ENCODE measurements at places on chromosomes 2 and 18.

DNA sequence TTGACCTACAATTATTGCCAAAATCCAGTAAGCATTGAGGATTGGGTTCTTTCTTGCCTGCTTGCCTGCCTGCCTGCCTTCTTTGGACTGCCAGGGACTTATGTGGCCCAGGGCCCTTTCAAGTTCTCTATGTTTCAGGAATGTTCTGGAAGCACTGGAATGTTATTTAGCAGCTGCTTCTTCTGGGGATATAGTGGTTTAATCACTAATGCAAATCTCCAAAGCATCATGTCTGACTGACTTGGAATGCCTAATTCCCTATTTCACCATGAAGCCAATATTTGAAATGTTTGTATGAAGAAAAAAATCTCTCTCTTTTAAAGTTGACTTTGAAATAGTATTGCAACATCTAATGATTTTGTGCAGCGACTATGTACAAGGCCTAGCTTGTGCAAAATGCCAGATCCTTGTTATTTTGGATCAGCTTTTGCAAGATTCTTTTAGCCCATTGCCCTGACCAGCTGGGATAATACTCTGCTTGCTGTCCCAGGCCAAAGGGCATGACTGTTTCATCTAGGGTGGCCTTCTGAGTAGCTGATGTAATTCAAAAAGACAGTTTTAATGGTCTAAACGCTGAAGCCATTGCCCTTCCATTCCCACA, 204.6 kb downstream of the RND3 start:
- DNase-seq, result no peak

GRCh38 chr18:75162467-75162866, 46.5 kb downstream of the PTGR3 start:
- DNase-seq, result no peak

- no peak for DNase-seq
Measured at GRCh38 chr2:40298026-40298425, 153.9 kb downstream of the SLC8A1 start.

DNA sequence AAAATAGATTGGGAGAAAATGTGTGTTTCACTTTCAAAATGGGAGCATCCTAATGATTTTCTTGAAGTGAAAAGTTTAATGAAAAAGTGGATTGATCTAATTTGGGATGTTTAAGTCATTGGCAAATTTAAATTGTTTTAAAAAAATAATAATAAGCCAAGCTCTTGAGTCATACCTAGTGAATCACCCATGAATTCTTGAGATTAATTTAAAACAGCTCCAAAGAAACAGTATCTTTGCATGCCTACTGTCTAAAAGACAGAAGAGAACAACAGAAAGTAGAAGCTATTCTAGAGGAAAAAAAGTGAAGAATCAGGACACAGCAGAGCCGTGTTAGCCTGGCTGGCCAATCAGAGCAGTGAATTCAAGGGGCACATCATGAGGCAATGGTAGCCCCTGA, 7.7 kb downstream of the ACVR1C start:
- no peak for DNase-seq

DNA sequence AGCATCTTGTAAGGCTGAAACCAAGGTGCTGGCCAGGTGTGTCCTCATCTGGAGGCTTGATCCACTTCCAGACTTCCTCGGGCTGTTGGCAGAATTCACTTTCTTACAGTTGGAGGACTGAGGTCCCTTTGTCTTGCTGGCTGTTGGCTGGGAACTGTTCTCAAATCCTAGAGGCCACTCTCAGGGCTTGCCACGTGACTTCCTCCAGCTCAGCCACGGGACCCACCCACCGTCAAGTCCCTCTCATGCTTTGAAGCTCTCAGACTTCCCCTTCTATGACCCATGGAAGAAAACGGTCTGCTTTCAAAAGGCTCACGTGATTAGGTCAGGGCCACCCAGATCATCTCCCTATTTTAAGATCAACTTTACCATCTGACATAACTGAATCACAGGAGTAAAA, 77.1 kb downstream of the SMAD4 start:
- no peak for DNase-seq

DNA sequence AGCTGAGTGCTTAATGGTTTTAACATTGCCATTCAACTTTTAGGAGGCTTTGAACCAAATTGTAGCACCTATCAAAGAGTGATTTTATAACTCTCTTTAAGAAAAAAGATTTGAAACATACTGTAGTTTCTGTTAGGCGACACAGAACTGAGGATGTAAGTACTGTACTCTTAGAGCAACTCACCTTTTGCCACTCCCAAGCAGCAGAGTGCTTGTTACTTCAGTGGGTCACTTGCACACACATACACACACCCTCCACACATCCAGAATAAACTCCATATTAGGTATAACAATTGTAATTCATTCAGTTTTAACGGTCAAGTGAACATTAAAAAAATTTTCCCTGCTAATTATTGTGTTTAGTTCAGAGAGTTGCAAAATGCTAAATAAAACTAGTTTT, 118.3 kb downstream of the CAMKMT start:
- DNase-seq, result no peak

DNA sequence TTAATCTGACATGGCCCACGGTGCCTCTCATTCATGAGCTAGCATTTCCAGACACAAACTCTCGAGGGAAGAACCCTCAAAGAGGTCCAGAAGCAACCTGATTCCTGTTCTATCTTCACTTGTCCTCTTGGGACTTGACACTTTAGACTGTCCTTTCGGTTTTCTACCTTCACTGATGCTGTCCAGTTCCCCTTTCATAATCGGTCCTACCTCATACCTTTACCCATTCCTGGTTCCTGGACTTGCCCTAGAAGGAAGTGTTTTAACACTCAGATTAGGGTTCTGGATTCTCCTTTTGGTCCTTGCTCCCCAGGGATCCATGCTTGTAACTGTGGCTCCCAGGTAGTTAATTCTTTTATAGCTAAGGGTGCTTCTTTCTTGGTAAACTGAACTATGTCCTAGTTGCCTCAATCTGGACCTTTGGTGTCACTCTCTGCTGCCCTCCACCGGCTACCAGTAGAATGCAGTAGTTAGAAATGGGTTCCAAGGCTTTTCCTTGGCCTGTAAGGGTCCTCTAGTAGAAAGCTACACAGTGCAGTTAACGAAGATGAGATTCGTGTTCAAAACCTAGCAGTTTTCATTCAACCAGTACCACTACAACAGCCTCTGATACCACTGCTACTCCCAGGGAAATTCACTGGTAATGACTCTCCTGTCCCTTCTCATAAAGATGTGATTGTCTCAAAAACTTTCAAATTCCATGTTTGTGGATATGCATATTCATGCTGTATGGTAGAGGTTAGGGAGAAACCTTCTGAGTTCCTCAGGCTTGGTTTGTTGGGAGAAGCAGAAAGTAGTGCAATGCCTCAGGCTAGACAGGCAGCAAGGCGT, 178.1 kb upstream of the CYP26B1 start:
- no peak for DNase-seq

DNA sequence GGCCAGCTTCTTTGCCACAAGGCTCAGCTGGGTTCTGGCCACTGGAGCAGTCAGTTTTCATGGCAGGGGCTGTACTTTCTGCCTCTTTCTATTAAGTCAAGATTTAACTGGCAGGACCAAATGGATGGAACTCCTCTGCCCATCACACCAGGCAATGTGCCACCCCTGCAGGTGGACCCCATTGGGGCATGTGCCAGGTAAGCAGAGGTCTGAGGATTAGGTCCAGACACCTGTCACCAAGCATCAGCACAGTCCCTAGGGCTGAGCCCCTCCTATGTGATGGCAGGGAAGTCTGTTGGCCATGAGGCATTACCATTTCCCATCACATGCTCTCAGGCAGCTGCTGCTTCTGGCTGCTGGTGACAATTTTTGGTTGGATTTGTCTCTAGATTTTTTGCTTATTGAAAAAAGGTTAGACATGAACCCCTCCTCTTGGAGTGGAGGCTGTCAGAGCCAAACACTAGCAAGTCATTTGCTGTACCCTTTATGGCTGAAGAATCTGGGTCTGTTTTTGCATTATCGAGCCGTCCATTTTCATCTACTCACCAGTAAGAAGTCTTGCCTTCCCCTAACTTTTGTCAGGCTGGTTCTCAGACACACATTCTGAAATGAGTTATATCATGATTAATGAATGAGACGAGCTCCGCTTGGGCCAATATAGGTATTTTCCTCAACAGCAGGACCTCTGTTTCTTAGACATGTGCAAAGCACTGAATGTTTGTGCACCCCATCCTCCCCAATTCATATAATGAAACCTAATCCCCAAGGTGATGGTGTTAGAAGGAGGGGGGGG, 328.0 kb downstream of the TSN start:
- no peak for DNase-seq

DNA sequence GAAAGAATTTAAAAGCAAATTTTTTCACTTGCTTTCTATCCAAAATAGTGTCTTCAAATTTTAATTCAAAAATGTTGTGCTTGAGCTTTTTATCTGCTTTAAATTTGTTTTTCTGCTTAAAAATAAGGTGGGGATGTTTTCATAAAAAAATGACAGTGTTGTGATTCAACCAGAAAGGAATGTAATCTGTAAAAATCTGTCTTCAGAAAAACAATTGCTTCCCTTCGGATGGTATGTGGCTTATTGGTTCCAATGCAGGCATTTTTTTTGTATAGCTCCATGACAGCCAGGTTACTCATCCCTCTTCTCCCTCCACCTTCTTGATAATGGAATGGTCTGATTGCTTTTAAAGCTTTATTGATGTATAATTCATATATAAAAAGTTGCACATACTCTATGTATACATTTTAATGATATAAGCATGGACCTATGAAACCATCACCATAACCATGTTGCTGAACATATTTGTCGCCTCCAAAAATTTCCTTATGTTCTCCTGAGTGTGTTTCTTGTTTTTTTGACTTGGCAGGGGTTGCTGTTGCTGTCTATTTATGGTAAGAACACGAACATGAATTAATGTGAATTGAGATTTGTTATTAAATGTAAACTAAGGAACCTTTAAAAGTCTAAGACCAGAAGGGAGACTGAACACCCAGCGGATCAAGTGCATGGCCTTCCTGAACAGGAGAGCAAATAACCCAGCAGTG, 363.7 kb upstream of the SPHKAP start:
- no peak for DNase-seq

GRCh38 chr2:165239856-165240515, 772 bp downstream of the SCN2A start:
- no peak for DNase-seq

- DNase-seq, result no peak
Measured at GRCh38 chr2:40210344-40210967, 241.4 kb downstream of the SLC8A1 start.

GRCh38 chr18:47558110-47558750, 306.8 kb upstream of the SKOR2 start:
- no peak for DNase-seq

DNA sequence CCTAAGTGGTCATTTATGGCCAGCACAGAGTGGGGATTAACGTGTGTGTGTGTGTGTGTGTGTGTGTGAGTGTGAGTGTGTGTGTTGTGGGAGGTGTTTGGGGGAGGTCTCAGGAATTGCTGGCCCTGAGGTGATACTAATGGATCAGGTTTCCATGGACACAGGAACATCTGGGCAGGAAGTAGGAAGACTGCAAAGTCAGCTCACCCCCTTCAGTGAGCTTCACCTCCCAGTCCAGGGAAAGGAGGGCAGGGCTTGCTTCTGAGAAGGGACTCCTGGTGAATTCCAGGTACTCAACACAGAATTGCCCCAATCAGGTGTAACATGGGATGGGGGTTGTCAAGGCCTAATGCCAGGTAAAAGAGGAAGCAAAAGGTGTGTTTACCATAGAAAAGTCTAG, 30.3 kb upstream of the IL1R1 start:
- no peak for DNase-seq

GRCh38 chr2:68468801-68469200, 1.4 kb downstream of the APLF start:
- DNase-seq, result no peak

GRCh38 chr18:7117390-7118355, at the start of gene LAMA1:
LAMA1 (minus strand) TSS chr18:7117797; CDS start chr18:7117720, 77 bp downstream.
- DNase-seq, result no peak

DNA sequence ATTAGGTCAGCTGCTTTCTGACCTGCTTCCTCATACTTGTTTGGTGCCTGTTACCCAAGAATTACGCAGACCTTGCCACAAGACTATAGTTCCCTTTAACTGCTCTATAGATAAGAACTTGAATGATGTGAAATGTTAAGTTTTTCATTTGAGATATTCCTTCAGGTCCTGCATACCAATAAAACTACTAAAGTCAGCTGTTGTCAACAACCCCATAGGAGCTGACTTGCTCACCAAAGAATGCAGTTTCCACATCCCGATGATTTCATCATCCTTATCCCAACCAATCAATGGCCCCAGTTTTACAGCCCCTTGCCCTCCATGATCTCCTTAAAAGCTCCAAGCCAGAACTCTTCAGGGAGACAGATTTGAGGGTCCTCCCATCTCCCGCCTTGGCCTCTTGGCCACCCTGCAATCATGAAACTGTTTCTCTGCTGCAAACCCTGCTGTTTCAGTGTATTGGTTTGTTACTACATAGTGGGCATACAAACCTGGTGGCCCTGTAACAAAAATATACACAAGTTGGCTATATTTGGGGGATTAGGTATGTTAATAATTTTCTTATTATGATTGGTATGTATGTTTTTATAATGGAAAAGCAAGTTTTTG, 396.3 kb upstream of the CHST9 start:
- DNase-seq, result no peak

DNA sequence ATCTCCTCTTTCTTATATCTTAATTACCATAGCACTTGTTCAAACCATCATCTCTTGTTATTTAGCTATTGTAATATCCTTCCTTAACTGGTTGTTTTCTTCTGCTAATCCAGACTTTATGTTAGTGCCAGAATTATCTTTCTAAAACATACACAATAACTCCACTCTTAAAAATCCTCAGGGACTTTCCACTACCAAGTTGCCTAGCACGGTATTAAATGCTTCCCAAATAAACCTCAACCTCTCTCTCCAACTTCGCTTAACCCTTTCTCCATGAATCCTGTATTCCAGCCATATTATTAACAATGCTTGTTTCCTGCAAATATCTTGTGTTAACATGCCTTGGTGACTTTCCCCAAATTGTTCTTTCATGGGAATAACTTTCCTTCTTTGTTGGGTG, 84.5 kb downstream of the FAM228A start:
- DNase-seq, result no peak

DNA sequence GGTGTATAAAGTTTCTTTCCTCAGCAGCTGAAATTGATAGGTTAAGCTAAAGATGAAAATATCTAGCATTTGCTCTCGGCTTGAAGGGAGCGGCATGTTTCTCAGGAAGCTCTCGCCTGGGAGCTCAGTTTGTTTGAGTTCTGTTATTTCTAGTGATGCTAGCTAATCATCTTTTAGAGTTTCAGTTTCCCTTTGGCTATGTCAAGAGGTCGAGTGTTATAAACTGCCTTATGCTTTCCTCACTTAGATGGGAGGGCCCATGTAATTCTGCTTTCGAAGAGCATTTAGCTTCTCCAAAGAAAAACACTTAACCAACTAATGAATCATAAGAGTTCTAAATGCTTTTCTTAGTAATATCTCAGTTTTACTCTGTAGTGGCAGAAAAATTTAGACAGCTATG, 33.6 kb downstream of the PLCL1 start:
- DNase-seq, result no peak

DNA sequence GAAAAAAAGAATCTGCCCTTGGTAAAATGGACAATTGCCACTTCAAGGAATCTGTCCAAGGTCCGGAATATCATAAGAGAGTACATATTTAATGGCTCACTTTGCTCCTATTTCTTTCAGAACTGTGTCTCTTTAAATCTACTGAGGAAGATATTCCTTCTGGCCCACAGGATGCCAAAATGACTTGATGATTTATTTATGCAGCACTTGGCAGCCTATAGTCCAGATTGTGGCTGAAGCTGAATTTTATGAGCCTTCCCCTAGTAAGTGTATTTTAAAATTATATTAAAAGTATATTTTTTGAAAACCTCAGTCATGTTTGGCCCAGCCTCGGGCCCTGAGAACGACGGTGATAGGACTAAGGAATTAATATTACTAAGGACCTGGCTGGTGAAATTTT, 465.1 kb upstream of the HNRNPA3 start:
- no peak for DNase-seq
